ENCODE measurements at places on chromosomes 13 and 19.

- no peak for DNase-seq
These were observed 142.3 kb downstream of the RNF17 start for GRCh38 chr13:24906268-24906667.

- DNase-seq, result no peak
These were observed 5.5 kb downstream of the RPL28 start for GRCh38 chr19:55391191-55391670.

GRCh38 chr19:52138278-52138982 lies 1.3 kb downstream of the ZNF616 start:
- no peak for DNase-seq

DNA sequence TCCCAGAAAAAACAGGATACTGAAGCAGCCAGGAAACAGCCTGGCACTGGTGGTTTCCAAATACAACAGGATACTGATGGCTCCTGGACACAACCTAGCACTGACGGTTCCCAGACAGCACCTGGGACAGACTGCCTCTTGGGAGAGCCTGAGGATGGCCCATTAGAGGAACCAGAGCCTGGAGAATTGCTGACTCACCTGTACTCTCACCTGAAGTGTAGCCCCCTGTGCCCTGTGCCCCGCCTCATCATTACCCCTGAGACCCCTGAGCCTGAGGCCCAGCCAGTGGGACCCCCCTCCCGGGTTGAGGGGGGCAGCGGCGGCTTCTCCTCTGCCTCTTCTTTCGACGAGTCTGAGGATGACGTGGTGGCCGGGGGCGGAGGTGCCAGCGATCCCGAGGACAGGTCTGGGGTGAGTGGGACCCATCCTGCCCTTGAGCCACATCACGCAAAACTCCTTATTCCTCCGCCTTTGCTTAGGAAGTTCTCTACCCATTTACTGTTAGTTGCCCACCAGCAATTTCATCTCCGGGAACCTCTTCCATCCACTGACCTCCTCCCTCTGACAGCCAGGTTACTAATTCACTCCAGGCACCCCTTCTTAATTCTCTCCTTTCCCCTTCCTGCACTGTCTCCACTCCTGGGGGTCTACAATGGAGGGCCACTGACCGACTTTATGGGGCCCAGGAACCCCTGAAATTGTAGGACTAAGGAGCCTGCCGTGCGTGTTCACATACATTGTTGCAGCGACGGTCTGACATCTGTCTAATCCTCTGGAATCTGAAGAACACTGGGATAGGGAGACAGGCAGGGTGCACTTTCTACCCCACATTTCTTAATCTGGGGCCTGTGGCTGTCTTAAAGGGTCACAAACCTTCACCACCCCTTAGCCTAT lies 1.2 kb downstream of the ITPKC start:
- DNase-seq, result no peak

DNA sequence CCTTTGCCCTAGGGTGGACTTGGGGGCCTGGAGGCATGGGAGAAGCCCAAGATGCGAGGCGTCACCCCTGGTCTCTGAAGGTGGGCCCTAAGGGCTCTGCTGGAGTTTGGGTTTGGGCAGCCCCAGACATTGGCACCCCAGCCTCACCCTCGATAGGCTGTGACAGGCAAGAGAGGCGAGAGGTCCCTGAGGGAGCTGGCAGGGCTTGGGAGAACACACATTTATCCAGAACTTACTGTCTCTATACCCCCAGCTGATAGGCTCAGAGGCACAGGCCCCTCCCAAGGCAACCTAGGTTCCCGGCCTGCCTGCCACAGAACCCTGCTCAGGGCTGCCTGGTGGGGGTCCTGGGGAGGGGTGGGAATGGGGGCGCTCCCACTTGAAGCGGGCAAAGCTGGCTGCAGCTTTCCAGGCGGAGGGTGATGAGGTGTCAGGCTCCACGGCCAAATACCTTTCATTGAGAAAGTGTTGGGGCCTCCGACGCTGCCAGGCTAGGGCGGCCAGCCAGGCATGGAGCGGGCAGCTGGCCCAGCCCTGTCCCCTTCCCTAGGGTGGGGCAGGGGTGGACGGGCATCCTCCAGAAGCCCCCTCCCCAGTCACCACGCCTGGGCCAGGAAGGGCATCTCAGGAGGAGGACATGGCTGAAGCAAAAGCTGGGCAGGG lies 9.7 kb downstream of the CILP2 start:
- DNase-seq, result no peak

- DNase-seq, result no peak
These were observed 4.8 kb upstream of the ALOX5AP start for GRCh38 chr13:30730526-30730925.

DNA sequence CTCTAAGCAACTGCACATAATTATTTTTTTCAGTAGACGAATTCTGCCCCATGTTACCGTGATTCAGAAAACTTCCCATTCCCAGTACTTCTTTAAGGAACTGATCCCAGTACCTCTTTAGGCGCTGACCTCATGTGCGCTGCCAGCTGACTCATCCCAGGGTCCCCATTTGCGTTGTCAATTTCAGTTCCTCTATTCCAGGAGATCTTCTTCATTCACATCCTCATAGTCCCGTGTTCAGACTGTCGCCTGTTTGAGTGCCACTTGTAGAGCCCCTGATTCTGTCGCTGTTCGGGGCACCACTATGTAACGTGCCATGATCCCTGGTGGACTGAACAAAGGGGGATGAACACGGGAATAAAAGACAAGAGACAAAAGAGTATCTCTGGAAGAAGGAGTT lies 16.4 kb downstream of the FPR3 start:
- no peak for DNase-seq

GRCh38 chr19:15495151-15495550 lies 13.2 kb upstream of the CYP4F22 start:
- DNase-seq, result no peak

All from CD4-positive, alpha-beta T cell treated with Interleukin-6 at 100 ng/mL for 8 hours (primary cell).